ENCODE measurements at places on chromosomes 13 and 19.
A peak's percentile ranks its signal among the peaks of the same experiment; 100 is the strongest.

- H3K36me3 ChIP-seq, result no peaks in the 10 kb centered on the region
- H3K27ac ChIP-seq, result no peak overlapping the region
- H3K27me3 ChIP-seq, result no peaks in the 10 kb centered on the region
- DNase-seq, result no peak
Measured at GRCh38 chr13:98780451-98780850, 28.0 kb upstream of the SLC15A1 start.

DNA sequence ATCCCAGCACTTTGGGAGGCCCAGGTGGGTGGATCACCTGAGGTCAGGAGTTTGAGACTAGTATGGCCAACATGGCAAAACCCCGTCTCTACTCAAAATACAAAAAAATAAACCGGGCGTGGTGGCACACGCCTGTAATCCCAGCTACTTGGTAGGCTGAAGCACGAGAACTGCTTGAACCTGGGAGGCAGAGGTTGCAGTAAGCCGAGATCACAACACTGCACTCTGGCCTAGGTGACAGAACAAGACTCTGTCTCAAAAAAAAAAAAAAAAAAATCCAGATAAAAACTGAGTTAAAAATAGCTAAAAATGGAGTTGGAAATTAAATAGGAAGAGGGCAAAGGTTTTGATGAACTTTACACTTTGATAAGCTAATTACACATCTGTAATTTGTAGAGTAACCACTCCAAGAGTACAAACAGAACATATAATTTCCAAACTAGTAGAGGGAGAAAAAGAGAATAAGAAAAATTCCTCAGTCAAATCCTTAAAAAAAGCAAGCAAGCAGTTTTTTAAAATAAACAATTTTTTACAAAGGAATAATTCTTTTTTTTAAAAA lies 10.3 kb downstream of the TGDS start:
- no peak overlapping the region for H3K27ac ChIP-seq
- H3K4me1 ChIP-seq, result no peaks in the 10 kb centered on the region
- H3K36me3 ChIP-seq, result peaks cover 8% of the 10 kb centered on the region
- no peak overlapping the region for H3K4me3 ChIP-seq
- DNase-seq, result no peak
- H3K27me3 ChIP-seq, result no peaks in the 10 kb centered on the region

DNA sequence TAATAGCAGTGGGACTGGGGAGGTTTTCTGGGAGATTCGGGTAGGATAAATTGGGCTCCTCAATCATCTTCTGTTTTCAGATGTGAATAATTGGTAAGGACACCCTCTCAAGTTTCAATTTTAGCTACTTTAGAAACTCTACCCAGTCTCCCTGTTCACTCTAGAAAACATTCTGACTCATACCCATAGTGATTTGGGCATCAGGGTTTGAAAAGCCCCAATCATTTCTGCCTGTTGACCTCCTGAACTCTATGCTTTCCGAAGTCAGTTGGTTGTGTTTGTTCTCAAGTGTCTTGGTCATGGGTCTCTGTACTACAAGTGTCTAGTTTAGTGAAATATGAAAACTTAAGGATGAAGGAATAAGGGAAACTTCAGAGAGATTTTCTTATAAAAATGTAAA lies 911.3 kb upstream of the GPC6 start:
- H3K4me3 ChIP-seq, result no peak overlapping the region
- H3K4me1 ChIP-seq, result no peaks in the 10 kb centered on the region
- H3K36me3 ChIP-seq, result no peaks in the 10 kb centered on the region
- no peak for DNase-seq

- DNase-seq, result no peak
- no peaks in the 10 kb centered on the region for H3K36me3 ChIP-seq
- no peaks in the 10 kb centered on the region for H3K27me3 ChIP-seq
- no peaks in the 10 kb centered on the region for H3K4me1 ChIP-seq
- H3K4me3 ChIP-seq, result no peak overlapping the region
Measured at GRCh38 chr13:109734002-109734785, 52.2 kb downstream of the IRS2 start.

DNA sequence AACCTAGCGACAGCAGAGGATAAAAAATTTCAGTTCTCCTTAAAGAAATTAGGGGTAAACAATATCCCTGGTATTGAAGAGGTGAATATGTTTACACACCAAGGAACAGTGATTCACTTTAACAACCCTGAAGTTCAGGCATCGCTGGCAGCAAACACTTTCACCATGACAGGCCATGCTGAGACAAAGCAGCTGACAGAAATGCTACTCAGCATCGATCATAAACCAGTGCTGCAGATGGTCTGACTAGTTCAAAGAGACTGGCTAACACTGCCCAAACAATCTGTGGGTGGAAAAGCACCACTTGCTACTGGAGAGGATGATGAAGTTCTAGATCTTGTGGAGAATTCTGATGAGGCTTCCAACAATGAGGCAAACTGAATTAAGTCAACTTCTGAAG lies 19.9 kb upstream of the ACOD1 start:
- H3K4me3 ChIP-seq, result no peak overlapping the region
- no peaks in the 10 kb centered on the region for H3K36me3 ChIP-seq
- no peak overlapping the region for H3K27ac ChIP-seq
- no peaks in the 10 kb centered on the region for H3K4me1 ChIP-seq
- H3K27me3 ChIP-seq, result no peaks in the 10 kb centered on the region
- DNase-seq, result no peak

- H3K4me1 ChIP-seq, result no peaks in the 10 kb centered on the region
- H3K27ac ChIP-seq, result no peak overlapping the region
- H3K4me3 ChIP-seq, result no peak overlapping the region
- H3K27me3 ChIP-seq, result no peaks in the 10 kb centered on the region
- no peaks in the 10 kb centered on the region for H3K36me3 ChIP-seq
Measured at GRCh38 chr13:100454876-100455275, 133.7 kb downstream of the GGACT start.

DNA sequence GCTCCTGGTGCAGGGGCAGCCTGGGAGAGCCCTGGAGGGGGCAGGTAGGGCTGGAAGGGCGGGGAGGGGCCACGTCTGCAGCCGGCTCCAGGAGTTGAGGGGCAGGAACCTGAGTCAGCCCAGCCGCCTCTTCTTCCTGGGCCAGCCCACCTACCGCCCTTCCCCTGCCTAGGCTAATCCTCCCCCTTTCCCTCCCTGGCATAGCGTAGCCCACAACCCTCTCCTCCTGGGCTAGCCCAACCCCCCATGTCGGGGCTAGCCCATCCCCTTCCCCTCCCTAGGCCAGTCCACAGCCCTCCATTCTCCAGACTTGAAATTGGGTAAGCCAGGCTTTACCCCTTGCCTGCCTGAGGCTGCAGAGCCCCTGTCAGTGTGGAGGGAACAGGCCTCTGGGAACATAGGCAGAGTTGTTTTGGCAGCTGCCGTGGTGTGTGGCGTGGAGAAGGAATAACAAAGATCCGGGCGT lies 20.6 kb upstream of the WDR18 start:
- H3K36me3 ChIP-seq, result peaks cover 23% of the 10 kb centered on the region
- no peak for DNase-seq
- no peaks in the 10 kb centered on the region for H3K27me3 ChIP-seq
- H3K27ac ChIP-seq, result no peak overlapping the region
- no peak overlapping the region for H3K4me3 ChIP-seq

- H3K36me3 ChIP-seq, result no peaks in the 10 kb centered on the region
- no peak overlapping the region for H3K27ac ChIP-seq
- H3K4me1 ChIP-seq, result peaks cover 2% of the 10 kb centered on the region
- H3K4me3 ChIP-seq, result no peak overlapping the region
- peak; percentile 81 for DNase-seq
- H3K27me3 ChIP-seq, result no peaks in the 10 kb centered on the region
Measured at GRCh38 chr19:53772943-53773342, 51.2 kb downstream of the NLRP12 start.

- DNase-seq, result no peak
- no peaks in the 10 kb centered on the region for H3K36me3 ChIP-seq
- no peak overlapping the region for H3K27ac ChIP-seq
- no peak overlapping the region for H3K4me3 ChIP-seq
Measured at GRCh38 chr19:34713262-34713637, 20.8 kb upstream of the ZNF181 start.

DNA sequence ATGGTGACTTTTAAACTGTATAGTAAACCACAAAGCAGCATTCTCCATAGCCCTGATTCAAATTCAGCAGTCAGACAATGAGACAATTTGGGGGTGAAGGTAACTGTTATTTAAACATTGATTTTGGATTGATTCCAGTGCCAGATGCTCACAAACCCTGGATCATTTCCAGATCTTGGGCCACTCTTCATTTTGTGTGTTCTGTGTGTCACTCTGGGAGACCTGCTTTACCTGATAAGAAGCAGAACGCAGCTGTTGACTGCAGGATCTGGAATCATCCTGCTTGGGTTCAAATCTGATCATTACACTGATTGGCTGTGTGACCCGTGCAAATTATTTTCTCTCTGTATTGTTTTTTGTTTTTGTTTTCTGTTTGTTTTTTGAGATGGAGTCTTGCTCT lies 4.0 kb upstream of the PCDH8 start:
- no peak overlapping the region for H3K27ac ChIP-seq
- DNase-seq, result no peak
- peaks cover 20% of the 10 kb centered on the region for H3K27me3 ChIP-seq
- H3K36me3 ChIP-seq, result no peaks in the 10 kb centered on the region
- H3K4me3 ChIP-seq, result no peak overlapping the region

DNA sequence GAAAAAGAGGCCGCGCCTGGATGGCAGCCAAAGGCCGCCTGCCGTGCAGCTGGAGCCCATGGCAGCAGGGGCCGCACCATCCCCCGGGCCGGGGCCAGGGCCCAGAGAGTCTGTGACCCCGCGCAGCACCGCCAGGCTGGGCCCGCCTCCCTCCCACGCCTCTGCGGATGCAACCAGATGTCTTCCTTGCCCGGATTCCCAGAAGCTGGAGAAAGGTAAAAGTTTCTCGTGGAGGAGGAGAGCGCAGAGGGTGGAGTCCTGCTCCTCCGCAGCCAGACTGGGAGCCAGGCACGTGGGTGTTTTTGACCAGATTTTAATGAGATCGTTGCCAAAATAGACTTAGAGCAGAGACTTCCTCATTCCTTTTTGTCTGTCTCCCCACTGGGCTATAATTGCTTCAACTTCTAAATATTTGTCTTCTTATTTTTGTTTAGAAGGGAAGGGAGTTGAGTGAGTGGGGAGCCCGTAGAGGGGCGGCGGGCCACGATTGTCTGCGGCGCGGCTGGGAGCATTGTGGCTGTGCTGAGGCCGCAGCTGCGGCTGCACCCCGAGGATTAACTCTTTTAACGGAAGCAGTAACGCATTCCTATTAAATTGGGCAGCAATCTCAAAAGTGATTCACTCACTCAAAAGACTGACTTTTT lies 22.8 kb upstream of the NDUFS7 start:
- no peaks in the 10 kb centered on the region for H3K27me3 ChIP-seq
- DNase-seq, result no peak
- H3K4me1 ChIP-seq, result no peaks in the 10 kb centered on the region
- H3K27ac ChIP-seq, result no peak overlapping the region

DNA sequence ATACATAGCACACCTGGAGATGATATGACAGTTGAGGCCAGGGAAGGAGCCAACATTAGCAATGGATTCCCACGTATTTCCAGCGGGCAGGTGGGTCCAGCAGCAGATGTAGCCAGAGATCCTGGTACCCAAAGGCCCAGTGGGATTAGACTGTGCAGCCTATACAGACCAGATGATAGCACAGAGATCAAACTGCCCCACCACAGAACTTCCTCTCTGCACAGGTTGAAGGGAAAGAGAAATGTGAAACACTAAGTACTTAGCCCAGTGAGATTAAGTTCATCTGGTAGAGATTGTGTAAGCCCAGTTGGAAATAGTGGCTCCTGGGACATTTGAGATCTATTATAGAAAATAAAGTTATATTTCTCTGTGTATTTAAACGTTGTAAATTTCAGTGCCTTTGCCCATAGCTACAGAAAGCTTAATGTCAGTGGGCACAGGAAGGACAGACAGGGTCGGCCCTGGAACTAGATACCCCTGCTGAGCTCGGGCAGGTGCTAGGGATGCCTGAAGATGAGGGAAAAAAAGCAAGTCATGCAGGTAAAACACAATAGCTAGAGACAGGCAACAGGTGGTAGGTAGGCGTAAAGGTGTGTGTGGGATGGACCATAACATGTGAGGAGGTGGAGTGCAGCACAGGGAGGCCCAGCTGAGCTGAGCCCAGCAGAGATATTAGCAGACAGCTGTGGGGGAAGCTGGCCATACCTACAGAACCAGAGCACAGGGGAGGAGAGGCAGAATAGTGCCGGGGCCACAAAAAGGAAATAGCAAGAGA lies 27.3 kb upstream of the SPATA13 start:
- no peaks in the 10 kb centered on the region for H3K4me1 ChIP-seq
- no peak for DNase-seq
- H3K27ac ChIP-seq, result no peak overlapping the region

DNA sequence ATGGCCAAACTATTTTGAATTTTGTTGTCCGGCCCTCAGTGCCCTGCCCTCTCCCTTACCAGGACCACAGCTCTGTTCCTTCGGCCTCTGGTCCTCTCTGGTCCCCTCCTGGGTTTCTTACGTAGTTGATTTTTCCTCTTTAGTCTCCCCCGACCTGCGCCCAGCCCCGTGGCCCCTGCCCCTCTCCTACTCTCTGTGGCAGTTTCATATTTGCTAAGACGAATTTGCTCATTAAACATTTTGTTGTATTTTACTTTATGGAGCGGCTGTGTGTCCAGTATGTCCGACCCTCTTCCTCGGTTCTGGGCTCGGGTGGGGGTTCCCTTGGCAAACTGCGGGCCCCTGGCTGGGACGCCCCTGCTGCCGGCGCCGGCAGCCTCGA lies 576 bp upstream of the EPN1 start:
- no peak overlapping the region for H3K27ac ChIP-seq
- no peaks in the 10 kb centered on the region for H3K27me3 ChIP-seq
- no peak for DNase-seq
- H3K4me1 ChIP-seq, result no peaks in the 10 kb centered on the region

GRCh38 chr13:113971471-113972231 lies 2.2 kb downstream of the C13orf46 start:
- H3K27ac ChIP-seq, result no peak overlapping the region
- DNase-seq, result no peak
- H3K27me3 ChIP-seq, result no peaks in the 10 kb centered on the region

DNA sequence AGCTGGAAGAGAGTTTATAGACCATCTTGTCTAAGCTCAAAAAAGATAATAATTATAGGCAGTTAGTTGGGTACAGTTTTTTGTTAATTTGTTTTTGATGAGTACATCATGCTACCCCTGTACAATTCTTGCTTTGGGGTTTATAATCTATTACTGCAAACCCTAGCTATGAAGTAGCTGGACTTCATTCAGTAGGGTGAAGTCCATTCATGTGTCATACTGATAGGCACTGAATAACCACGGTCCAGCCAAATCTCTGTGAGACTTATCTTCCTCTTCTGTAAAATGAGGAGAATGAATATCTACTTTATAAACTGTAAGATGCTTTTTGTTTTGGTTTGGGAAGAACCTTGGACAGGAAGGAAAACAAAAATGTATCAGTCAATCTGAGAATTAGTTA lies 19.5 kb downstream of the SLC46A3 start:
- no peaks in the 10 kb centered on the region for H3K36me3 ChIP-seq
- no peak for DNase-seq
- H3K4me3 ChIP-seq, result no peak overlapping the region

- no peaks in the 10 kb centered on the region for H3K36me3 ChIP-seq
- no peak overlapping the region for H3K4me3 ChIP-seq
- no peak for DNase-seq
- H3K27ac ChIP-seq, result no peak overlapping the region
Measured at GRCh38 chr13:109700176-109700575, 86.2 kb downstream of the IRS2 start.
